ENCODE measurements at places on chromosomes 3 and 15.

DNA sequence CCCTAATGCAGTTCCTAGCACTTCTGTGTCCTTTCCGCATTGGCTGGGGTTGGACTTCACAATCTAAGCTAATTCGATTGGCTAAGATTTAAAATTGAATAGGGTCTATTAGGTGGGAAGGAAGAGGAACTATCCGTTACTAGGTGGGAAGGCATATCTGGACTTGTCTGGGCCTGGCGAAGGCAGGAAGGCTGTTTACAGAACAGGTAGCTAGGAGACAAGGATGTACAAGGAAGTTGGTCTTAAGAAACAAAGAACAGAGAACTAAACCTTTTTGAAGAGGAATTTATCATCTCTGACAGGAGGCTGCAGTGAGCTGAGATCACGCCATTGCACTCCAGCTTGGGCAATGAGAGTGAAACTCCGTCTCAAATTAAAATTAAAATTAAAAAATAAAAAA lies 17.3 kb upstream of the ATG7 start:
- no peak for DNase-seq

GRCh38 chr3:139120086-139121056 lies 75.7 kb upstream of the PRR23C start:
- no peak for DNase-seq

DNA sequence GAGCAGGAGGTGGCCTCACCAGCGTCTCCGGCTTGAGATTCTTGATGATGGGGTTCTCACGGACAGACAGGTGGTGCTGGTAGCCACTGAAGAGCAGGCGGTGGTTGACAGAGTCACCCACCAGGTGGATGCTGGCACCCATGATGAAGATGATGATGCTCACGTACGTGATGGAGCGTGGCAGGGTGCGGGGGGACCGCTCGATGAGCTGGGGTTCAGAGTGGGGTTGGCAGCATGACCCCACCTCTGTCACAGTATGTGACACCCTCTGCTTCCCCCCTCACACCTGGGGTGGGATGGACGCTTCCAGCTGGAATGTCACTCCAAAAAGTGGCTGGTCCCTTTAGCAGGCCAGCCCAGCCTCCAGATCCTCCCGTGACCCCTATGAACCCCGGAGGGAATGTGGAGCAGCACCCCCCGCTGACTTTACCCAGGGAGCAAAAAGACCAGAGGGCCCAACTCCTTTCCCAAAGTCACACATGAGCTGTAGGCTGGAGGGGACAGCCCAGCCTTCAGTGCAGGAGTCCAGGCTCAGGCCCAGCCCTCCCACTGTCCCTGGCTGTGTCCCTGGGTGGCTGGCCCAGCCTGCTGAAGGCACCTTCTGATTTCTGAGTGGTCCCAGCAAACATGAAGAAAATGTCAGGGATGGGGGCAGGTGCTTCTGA lies 6.7 kb upstream of the CALML4 start:
- no peak for DNase-seq

DNA sequence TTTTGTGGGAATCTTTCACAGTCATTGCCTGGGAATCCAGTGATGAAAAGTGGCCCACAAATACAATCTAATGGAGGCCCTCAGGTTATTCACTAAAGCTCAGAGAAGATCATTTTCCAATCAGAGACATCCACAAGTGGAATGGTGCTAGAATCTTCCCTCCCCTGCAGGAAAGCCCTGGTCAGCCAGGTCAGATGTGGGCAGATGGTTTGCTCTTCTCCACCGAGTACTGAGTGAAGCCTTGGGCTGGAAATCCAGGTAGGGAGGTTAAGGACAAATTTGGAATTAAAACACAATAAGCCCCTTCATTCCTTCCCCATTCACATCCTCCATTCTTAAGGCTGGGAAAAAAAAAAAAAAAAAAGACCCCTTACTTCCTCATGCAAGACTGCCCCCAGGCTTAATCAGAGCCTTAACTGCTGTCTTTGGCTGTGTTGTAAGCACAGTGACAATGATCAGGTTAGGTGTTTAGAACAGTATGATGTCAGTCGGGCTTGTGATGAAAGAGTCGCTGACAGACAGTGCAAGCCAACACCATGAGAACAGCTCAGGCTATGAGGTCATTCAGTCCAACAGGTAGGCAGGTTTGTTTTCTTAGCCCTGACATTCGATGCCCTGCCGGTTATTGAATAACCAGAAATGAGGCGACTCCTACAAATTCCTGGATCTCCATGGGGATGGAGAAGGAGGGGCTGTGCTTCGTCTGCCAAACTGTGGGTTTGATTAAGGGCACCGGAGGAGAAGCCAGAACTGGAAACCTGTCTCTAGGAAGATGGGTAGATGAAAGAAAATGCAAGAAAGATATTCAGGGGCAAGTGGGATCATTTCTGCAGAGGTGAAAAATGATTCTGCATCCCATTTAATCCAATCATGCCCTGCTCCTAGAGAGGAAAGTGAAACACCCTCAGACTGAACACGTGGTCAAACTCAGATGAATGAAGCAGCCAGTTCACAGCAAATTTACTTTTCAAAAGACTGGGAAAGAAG lies 23.5 kb upstream of the HES1 start:
- no peak for DNase-seq

DNA sequence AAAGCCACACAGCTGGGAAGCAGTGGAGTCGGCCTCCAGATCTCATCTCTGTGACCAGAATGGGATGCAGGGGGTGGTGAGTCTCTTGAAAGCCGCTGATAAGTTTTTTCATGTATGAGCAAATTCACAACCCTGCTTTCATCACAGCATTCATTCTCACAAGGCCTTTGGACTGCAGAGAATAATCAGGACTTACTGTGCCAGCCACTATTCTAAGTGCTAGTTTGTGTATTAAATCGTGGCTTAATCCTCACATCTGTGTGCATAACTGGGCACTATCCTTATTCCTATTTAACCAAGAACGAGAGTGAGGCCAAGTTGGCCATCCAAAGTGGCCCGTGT lies 64.2 kb upstream of the POLG start:
- DNase-seq: no peak

GRCh38 chr15:69154078-69154477 lies 6.4 kb upstream of the GLCE start:
- no peak for DNase-seq

DNA sequence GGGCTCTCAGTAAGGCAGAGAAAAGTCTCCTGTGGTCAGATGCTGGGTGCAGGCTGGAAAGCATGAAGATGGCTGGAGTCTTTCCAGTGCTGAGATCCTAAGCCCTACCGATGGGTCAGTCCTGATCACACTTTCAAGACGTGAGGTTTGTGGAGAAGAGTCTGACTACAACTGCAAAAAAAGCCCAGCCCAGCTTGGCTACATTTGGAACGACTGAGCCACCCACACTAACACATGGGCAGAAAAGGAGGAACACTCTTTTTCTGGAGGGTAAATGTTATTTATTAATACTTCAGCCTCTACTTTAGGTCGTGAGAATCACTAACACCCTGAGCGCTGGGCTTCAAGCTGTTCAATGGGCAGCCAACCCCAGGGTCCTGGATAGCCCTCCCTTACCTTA lies 22.0 kb upstream of the C3orf22 start:
- DNase-seq: no peak

GRCh38 chr3:30915782-30916181 lies 21.3 kb upstream of the GADL1 start:
- no peak for DNase-seq

DNA sequence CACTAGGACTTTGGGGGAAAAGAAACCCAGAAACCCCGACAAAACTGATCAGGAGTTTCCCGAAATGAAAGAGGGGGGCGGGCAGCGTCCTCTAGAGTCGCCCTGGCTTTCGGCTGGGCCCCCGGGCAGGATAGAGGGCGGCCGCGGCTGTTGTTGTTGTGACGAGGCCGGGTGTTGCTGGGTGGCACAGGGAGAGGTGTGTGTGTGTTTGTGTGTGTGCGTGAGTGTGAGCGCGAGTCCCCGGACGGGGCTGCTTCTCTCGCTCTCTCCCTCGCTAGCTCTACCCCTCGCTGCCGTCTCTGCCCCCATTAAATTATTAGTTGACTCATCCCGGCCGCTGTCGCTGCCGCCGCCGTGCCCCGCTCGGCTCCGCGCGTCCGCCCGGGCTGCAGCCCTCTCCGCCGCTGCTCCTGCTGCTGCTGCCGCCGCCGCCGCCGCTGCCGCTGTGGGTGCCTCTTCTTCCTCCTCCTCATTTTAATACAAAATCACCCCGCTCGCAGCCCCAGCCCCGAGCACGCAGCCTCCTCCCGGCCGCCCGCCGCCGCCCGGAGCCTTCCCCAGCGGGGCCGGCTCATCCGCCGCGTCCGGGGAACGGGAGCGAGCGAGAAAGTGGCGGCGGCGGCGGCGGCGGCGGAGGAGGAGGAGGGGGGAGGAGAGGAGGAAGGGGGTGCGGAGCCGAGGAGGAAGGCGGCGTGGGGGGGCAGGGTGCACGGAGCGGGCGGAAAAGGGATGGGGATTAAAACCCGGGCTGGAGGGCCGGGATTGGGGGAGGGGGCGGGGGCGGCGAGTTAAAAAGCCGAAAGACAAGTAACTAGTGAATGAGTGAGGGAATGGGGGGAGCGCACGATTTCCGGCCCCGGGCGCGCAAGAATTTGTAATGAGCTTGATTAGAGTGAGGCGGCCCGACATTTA lies at the start of gene SATB1:
Gene SATB1, minus strand, starts transcription at position 611 of the 912 bp plus-strand sequence. CDS start 4,372 bp downstream, outside the sequence.
- DNase-seq: no peak

DNA sequence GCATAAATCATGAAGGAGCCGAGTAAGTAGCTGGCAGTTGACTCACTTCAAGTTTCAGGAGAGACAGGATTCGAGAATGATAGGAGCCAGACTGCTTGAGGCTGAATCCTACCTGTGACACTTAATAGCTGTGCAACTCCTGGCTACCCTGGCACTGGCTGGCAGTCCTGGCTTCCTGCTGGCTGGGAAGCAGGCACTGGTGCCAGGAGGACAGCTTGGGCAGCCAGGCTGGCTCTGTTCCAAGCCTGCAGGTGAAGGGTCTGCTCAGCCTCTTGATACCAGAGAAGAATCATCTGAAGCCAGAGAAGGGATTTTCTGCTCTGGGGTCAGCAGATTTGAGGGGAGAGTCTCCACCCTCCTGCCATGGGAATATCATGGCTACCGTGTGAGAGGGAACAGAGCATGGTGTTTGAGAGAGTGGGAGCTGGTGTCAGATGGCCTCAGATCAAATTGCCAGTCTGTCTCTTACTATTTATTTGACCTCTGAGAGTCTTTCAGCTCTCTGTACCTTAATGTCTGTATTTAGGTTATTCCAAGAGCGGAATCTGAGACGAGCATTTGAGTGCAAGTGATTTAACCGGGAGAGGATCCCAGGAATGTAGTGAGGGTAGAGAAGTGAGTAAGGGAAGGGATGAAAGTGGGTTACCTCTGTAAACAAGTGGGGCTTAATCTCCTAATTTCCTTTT lies 4.4 kb upstream of the XIRP1 start:
- DNase-seq: no peak

DNA sequence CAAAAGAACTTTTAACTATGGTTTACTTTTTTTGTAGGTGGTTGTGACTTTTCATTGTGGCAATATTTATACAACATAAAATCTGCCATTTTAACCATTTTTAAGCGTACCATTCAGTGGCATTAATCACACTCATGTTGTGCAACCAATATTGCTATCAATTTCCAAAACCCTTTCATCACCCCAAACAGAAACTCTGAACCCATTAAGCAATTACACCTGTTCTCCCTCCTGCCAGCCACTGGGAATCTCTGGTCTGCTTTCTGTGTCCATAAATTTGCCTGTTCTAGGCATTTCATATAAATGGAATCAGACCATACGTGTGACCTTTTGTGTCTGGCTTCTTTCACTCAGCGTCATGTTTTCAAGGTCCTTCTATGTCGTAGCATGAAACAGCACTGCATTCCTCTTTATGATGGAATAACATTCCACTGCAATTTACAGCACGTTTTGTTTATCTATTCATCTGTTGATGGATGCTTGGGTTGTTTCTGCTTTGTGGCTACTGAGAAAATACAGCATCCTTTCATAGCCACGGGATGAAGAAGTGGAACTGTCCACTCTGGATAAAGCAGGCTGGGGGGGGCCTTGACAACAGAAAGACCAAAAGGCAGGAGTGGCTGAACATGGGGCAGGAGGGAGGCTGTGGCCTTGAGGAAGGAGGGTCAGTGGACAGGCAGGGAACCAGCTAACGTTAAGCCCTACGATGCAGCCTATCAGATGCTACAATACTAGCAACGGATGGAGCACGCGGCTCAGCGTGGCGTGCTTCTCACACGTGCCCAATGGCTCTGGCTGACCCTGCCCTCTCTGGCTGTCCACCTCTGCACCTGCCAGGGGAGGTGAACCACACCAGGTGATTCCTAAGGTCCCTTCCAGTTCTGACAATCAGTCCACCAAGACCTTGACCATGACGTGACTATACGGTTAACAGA lies 110.9 kb downstream of the SEC22A start:
- no peak for DNase-seq

GRCh38 chr3:127929818-127930413 lies 14.9 kb downstream of the KBTBD12 start:
- DNase-seq: no peak

- no peak for DNase-seq
Observed at GRCh38 chr3:13574083-13574797, 25.3 kb downstream of the FBLN2 start.
